Panc1 (cell line): ENCODE measurements at places on chromosomes 3 and 15.
A peak's percentile ranks its signal among the peaks of the same experiment; 100 is the strongest.

- DNase-seq = peak; percentile 67
Observed at GRCh38 chr15:82936966-82937711, 15.4 kb downstream of the HOMER2 start.

- DNase-seq = no peak
Observed at GRCh38 chr3:82462977-82463376, 701.5 kb upstream of the GBE1 start.

DNA sequence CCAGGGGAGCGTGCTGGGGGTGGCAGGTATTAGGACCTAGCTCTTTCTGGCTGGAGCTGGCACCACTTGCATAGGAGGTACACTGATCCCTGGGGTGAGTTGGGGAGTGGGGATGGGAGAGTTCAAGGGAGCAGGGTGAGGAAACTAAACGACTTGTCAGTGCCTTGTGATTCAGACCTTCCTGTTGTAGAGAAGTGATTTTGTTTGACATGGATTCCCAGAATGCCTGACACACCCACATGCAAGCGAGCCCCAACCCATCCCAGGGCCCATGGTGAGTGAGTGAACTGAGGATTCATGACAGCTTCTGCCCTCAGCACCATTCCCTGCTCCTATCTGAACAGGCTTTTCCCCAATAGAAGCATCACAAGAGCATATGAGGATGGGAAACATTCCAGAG, 15.6 kb upstream of the UBE2Q2 start:
- no peak for DNase-seq

DNA sequence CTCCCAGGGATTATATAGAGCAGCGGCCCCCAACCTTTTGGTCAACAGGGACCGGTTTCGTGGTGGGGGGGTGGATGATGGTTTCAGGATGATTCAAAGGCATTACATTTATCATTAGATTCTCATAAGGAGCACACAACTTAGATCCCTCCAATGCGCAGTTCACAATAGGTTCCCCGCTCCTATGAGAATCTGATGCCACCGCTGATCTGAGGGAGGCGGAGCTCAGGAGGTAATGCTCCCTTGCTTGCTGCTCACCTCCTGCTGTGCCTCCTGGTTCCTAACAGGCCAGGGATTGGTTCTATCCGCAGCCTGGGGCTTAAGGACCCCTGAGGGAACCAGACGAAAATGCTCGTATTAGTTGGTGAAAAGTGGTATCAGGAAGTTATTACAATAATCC, 1.3 kb upstream of the HACD2 start:
- no peak for DNase-seq

GRCh38 chr3:123076496-123077418, 9.9 kb downstream of the PDIA5 start:
- no peak for DNase-seq

GRCh38 chr3:71461749-71462483, 121.6 kb downstream of the FOXP1 start:
- no peak for DNase-seq

DNA sequence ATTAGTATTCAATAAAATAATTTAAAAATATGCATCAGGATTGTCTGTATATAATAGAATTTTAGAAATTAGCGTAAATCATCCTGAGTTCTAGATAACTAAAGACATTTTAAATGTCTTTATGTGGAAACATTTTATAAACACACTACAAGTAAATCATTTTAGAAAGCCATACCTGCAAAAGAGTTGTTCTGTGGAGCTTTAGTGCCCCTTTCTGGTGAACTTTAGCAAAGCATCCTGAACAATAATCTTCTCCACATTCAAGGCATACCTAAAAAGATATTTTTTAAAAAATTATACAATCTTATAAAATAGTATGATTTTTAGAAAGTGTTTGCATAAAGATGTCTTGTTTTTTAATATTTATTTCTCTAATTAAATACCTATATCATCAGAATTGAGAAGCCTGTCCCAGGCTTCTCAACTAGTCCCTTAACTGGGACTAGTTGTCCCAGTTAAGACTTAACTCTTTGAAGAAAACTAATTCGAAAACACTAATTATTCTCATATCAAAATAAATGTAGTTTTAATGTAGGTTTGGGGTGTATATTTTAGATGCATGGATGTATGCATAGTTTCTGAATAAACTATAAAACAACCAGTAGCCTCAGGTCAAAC, 29.7 kb downstream of the ZBBX start:
- peak; percentile 8 for DNase-seq

DNA sequence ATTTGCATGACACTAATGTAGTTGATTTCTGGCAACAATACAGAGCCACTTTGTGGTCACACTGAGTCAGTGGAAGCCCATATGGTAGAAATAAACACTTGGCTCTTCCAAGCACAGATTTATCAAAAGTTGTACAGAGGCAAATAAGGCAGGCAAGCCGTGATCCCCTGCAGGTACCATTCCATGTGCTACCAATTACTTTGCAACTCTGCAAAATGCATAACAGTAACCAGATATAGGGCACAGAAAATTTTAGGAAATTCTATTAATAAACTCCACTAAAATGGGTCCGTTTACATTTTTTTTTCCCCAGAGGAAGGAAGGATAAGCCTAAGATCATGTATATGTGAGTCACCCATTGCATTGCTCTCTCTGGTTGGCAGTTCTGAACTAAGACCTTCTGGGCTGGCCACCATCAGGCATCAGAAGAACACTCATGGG, 103.1 kb upstream of the PTX3 start:
- DNase-seq = no peak

DNA sequence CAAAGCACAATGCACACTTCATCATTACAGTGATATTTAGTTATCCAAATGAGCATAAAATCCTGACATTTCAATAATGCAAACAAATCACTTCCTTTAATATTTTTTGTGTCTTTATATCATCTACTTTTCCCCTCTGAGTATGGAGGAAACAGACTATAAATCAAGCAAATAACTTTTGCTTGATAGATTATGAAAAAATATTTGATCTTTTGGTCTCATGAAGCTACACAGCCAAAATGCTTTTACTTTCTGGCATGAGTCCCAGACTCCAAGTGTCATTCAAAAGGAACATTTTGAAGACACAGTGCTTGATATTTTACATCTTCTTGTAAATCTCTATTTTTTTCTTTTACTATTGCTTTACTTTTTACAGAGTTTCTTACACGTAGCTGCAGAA, 215.3 kb upstream of the ROBO1 start:
- DNase-seq = no peak

GRCh38 chr3:61350782-61351309, 99.6 kb upstream of the FHIT start:
- DNase-seq = no peak
